Hematopoietic multipotent progenitor cell treated with erythropoietin and hydrocortisone succinate and interleukin-3 and kit ligand, for 6 days (in vitro differentiated cells): ENCODE measurements at places on chromosomes 7 and 10.

DNA sequence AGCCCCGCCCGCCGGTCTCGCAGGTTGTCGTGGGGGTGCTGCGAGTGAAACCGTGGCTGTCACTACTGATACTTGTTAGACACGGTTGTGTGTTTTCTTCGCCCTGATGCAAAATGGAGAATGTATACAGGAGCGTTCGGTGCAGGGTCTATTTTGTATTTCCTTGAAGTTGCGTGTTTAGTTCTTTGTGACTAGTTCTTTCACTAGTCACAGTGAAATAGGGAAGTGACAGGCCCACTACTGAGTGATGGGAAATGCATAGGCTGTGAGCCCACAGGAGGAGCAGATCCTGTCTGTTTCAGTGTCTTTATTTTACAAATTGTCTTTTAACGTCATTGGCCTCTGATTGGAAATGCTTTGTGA lies 675 bp downstream of the ABRAXAS2 start:
- peak; percentile 59 for DNase-seq

GRCh38 chr10:24723386-24723787 lies 300 bp downstream of the ARHGAP21 start:
- peak; percentile 37 for DNase-seq

DNA sequence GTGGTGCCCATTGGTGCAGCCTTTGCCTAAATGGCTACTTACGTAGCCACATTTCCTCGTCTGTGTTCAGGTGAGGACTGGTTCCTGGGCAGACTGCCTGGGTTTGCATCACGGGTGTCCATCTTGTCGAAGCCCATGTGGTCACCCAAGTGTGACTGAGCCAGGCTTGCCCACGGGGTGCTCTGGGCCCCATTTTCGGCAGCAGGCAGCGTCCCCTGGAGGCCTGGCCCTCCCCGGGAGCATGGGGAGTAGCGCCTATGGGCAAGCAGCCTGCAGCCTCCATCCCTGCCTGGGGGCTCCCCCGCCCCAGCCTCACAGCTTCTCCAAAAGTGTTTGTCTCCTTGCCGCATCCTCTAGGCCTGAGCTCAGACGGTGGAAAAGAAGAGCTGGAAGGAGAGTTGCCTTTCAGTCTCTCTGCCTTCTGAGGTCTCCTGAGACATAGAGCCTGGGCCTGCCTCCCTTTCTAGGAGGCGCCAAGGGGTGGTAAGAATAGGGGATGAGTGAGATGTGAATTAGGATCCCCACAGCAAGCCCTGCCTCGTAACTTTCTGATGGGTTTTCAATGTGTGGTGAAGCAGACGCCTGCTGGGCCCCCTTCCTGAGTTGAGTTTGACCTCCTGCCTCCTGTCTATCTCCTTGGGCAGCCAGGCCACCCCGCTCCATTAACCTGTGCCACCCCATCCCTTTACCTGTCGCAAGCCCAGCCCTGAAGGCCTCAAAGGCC lies 42.7 kb downstream of the HTRA1 start:
- no peak for DNase-seq

DNA sequence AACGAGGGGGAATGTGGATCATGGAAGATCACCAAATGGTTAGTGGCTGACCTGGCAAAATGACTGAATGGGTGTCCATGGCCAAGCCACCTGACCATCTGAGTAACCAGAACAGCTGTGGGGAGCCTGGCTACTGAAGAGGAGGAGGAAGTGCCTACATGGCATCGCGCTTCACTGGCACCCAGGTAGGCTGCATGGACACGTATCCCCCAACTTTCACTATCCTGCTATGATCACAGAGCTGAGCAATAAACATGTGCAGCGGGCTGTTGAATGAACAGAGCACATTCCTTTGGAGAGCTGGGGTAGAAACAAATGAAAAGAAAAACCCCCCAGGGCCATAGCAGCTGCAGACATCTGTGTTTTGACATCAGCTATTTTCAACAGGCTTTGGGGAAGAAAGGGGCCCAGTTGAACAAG lies 6.5 kb downstream of the AKR1B1 start:
- DNase-seq, result no peak

DNA sequence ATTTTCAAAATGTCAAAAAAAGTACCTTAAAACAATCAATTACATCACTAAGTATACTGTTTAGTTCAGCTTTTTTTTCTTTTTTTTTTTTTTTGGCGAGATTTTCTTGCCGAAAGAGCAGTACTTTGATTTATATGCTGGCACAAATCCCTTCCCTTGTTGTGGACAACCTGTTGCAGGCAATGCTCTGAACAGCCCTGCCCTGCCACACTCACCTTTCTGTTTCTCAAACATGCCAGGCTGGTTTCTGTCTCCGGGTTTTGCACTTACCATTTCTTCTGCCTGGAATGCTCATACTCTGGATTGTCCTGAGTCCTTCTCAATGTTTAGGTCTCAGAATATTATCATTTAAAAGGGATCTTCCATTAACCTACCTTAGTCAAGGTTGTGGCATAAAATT lies 80.4 kb upstream of the JAZF1 start:
- DNase-seq, result no peak

- DNase-seq, result no peak
Observed at GRCh38 chr7:140010194-140010895, 52.4 kb downstream of the PARP12 start.

DNA sequence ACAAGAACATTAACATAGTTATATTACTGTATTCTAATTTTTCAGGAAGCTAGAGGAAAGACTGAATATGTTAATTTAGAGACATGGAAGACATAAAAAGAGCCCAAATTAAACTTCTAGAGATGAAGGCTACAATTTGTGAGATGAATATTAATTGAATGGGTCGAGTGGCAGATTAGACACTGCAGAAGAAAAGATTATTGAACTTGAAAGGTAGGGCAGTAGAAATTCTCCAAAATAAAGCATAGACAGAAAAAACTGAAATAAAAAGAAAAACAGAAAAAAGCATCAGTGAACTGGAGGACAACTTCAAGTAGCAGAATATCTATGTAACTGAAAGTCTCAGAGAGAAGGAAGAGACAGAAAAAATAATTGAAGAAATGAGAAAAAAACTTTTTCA lies 274.3 kb upstream of the IMMP2L start:
- DNase-seq, result no peak

- peak; percentile 88 for DNase-seq
Observed at GRCh38 chr10:6239213-6239991, 36.7 kb downstream of the PFKFB3 start.

DNA sequence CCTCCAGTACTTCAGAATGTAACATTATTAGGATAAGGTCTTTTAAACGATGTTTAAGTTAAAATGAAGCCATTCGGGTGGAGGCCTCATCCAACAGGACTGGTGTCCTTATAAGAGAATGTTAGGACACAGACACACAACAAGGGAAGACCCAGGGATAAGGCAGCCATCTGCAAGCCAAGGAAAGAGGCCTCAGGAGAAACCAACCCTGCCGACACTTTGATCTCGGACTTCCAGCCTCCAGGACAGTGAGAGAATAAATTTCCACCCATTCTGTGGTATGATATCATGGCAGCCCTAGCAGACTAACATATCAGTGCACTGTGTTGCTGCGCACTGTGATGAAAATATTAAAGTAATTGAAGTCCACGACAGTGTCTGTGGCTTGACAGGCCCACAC lies 250.8 kb downstream of the COBL start:
- DNase-seq, result no peak

DNA sequence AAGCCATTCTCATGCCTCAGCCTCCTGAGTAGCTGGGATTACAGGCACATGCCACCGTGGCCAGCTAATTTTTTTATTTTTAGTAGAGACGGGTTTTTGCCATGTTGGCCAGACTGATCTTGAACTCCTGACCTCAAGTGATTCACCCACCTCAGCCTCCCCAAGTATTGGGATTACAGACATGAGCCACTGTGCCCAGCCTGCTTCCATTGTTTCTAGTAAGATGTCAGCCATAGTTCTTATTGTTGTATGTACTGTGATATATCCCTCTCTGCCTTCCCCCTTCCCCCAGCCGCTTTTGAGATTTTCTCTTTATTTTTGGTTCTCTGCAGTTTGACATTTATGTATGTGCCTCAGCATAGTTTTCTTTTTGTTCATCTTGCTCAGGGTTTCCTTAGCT lies 87.9 kb upstream of the KLF14 start:
- DNase-seq, result no peak

GRCh38 chr7:136869001-136869961 lies 829 bp downstream of the CHRM2 start:
- DNase-seq, result no peak

DNA sequence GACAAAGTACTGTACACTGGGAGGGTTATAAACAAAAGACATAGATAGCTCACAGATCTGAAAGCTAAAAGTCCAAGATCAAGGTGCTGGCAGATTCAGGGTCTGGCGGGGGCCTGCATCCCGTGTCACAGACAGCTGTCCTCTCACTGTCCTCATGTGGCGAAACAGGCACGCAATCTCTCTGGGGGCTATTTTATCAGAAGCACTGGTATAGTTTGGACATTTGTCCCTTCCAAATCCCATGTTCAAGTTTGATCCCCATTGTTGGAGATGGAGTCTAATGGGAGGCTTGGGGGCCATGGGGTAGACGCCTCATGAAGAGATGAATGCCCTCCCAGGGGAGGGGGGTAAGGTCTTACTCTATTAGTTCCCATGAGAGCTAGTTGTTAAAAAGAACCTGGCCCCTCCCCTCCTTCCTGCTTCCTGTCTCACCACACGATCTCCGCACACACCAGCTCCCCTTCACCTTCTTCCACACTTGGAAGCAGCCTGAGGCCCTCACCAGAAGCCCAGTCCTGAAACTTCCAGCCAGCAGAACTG lies 72.5 kb upstream of the UCN3 start:
- DNase-seq, result peak; percentile 30

DNA sequence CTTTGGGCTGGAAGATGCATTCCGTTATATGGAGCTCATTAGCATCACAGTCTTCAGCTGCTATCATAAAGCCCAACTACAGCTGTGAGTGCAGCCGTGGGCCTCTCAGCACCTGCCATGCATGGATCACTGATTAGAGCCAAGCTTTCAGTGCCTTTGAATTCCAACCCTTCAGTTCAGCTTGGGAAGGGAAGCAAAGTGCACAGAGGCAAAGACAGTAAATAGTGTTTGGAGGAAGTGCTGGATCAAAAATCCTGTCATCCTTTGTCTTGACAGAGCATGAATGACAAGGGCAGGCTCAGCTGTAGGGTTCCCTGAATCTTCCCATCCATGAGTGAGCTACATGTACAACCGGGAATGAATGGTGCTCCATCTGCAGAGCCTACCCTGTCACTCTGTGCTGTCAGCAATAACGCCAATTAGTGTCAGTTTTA lies 153.7 kb downstream of the DNAJB9 start:
- no peak for DNase-seq

GRCh38 chr7:42224391-42225003 lies 12.5 kb downstream of the GLI3 start:
- no peak for DNase-seq

- DNase-seq, result no peak
Observed at GRCh38 chr10:14240253-14241189, 90.2 kb downstream of the FRMD4A start.

DNA sequence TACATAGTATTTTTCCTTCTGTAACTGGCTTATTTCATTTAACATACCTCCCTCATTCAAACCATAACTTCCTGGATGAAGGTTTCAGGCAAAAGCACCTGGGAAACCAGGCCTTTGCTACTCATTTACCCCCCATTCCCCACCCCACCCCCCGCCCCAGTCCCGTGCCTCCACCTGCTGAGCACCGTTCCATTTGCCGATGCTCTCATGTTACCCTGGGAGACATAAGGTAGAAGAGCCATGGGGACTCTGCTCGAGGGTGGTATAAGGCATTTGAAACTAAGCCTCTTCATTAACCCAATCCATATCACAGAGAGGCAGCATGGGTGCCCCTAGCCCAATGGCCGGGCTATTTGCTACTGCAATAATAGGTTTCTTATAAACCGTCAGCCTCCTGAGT lies 22.2 kb upstream of the MCM10 start:
- no peak for DNase-seq
